ENCODE measurements at places on chromosomes 7 and 10. TPM values are rescaled to one million over a fixed set of nuclear protein-coding genes. Genes with fewer than 3 reads are reported as not detected.

DNA sequence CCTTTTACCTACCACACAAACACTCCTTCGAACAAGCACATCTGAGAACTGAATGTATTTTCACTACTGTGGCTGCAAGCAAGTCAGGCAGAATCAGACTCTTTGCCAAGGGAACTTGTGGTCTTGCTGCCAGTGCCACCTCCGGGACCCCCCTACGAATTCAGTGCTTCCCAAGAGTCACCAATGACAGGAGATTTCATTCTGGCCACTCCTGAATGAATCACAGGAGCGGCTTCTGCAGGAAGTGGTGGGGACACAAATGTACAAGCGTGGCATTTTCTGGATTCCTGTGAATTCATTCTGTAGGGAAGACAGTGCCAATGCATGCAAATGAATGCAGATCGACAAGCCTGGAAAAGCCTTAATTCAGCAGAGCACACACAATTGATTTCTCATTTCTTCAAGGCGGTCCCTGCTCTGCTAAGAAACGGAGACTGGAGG, 161.2 kb downstream of the CAMK1D start:
- peaks cover 45% of the 10 kb centered on the region for H3K27me3 ChIP-seq
- H3K27ac ChIP-seq: no peak overlapping the region
- H3K4me1 ChIP-seq: no peaks in the 10 kb centered on the region
- H3K4me3 ChIP-seq: no peak overlapping the region

DNA sequence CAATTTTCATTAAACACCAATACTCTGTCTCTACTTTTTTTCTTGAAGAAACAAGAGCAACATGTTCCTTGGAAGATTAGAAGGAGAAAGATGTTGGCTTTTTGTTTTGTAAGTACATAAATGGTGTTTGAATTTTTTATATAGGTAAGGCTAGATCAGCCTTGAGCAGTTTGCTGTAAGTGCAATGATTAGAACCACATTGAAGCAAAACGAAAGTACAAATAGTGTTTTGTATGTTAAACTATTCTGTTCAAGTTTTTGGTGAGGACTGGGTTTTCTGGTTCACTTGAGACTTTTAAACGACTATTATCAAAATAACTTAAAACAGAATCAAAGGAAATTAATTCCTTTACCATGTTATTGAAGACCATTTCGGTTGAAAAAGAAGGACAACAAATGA, 162.9 kb upstream of the NRP1 start:
- no peak overlapping the region for H3K4me3 ChIP-seq
- H3K36me3 ChIP-seq: no peaks in the 10 kb centered on the region
- no peak for DNase-seq
- H3K4me1 ChIP-seq: no peaks in the 10 kb centered on the region

DNA sequence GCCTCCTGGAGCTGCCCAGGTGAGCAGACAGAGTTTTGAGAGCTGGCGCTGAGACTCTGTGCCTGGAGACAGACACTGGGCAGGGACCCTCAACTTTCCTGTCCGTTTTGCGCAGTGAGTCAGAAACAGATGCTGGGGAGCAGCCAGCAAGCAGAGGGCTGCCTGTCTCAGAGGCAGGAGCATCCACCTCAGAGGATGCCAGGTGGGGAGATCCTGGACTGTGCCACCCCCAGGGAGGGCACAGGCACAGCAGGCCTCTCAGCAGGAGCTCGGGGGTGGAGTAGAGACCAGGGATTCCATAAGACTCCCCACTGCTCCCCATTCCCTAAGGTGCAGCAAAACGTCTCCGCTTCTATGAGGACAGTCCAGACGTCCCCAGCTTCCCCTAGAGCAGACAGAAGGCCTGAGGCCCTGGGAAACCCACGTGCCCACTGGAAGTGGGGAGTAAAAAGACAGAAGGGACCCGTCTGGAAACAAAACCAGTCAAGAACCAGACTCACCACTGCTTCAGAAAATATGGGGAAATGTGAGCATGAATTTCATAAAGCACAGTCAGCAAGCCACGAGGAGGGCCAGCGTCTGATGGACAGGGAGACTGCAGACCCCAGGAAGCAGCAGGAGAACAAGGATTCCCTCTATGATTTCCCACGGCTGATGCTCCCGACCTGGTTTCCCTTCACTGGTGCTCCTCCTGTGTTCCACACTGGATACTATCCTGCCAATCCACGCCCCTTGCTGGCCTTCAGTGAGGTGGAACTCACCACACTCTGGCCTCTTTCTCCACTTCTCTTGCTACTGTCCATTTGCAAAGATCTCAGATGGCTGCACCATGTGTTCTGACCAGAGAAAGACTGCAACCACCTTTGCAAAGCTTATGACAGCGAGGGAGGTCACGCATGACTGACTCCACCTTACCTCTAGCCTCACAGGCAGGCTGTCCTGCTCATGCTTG, 151.3 kb upstream of the FAM20C start:
- no peaks in the 10 kb centered on the region for H3K36me3 ChIP-seq
- H3K27ac ChIP-seq: no peak overlapping the region
- H3K4me3 ChIP-seq: no peak overlapping the region
- no peaks in the 10 kb centered on the region for H3K4me1 ChIP-seq
- DNase-seq: no peak
- H3K27me3 ChIP-seq: peaks cover 46% of the 10 kb centered on the region

- H3K4me1 ChIP-seq: no peaks in the 10 kb centered on the region
- peaks cover 41% of the 10 kb centered on the region for H3K27me3 ChIP-seq
- H3K27ac ChIP-seq: no peak overlapping the region
- DNase-seq: no peak
Observed at GRCh38 chr10:14600065-14600464, 174.6 kb downstream of the FAM107B start.

GRCh38 chr10:71816936-71817618, 34.0 kb downstream of the PSAP start:
- no peak for DNase-seq
- no peak overlapping the region for H3K27ac ChIP-seq
- H3K27me3 ChIP-seq: no peaks in the 10 kb centered on the region

GRCh38 chr7:155003092-155003375, at the start of gene PAXIP1:
Gene PAXIP1, minus strand, starts transcription at chr7:155003124. Its CDS starts 195 bp downstream, at chr7:155002929.
- no peaks in the 10 kb centered on the region for H3K27me3 ChIP-seq
- peaks cover 19% of the 10 kb centered on the region for H3K4me1 ChIP-seq
- H3K4me3 ChIP-seq: peak within 1 kb of the TSS; percentile 84
- peaks cover 44% of the 10 kb centered on the region for H3K36me3 ChIP-seq
- DNase-seq: peak; percentile 91

DNA sequence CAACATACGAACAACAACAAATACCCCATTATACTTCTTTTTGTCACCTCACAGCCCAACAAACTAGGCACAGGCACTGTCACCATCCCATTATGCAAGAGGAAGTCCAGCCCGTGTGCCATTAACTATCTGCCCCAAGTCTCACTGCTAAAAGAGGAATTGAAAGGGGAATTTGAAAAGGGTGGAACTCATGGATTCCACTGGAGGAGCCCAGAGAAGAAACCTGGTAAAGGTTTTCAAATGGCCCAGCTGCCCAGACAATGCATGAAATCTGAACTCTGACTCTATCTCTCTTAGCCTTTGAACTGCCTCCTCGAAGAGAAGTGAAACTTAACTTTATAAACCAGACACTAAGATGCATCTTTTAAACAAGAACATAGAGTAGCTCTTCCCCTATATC, 130.0 kb downstream of the PLXNA4 start:
- no peak overlapping the region for H3K27ac ChIP-seq
- peaks cover 13% of the 10 kb centered on the region for H3K27me3 ChIP-seq
- H3K4me1 ChIP-seq: no peaks in the 10 kb centered on the region
- no peak overlapping the region for H3K4me3 ChIP-seq
- no peak for DNase-seq

- H3K4me1 ChIP-seq: no peaks in the 10 kb centered on the region
- H3K27ac ChIP-seq: no peak overlapping the region
- DNase-seq: no peak
Observed at GRCh38 chr7:45173596-45174327, 16.2 kb downstream of the RAMP3 start.

- H3K27me3 ChIP-seq: peaks cover 3% of the 10 kb centered on the region
- no peak overlapping the region for H3K4me3 ChIP-seq
- no peak overlapping the region for H3K27ac ChIP-seq
- H3K4me1 ChIP-seq: no peaks in the 10 kb centered on the region
- no peak for DNase-seq
- no peaks in the 10 kb centered on the region for H3K36me3 ChIP-seq
Observed at GRCh38 chr10:33129996-33130386, 172.0 kb upstream of the ITGB1 start.

DNA sequence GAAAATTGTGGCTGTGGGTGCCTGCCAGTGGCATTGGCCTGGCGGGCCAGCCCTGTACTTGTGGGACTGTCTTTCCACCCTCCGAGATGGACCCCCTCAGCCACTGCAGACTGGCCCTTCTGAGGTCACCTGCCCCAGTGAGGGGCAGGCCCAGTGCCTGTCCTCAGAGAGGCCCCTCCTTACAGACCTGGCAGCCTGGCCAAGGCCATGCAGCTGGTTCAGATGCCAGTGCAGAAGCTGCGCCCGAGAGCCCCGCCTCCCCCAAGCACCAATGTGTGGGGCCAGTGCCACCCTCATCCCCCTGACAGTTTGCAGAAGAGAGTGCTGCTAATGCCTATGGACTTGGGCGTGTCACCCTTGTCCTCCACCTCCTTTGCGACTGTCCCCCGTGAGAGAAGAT, 10.0 kb downstream of the ZNF316 start:
- no peaks in the 10 kb centered on the region for H3K27me3 ChIP-seq
- H3K4me3 ChIP-seq: no peak overlapping the region
- H3K27ac ChIP-seq: no peak overlapping the region
- peaks cover 95% of the 10 kb centered on the region for H3K36me3 ChIP-seq
- H3K4me1 ChIP-seq: peaks cover 12% of the 10 kb centered on the region

DNA sequence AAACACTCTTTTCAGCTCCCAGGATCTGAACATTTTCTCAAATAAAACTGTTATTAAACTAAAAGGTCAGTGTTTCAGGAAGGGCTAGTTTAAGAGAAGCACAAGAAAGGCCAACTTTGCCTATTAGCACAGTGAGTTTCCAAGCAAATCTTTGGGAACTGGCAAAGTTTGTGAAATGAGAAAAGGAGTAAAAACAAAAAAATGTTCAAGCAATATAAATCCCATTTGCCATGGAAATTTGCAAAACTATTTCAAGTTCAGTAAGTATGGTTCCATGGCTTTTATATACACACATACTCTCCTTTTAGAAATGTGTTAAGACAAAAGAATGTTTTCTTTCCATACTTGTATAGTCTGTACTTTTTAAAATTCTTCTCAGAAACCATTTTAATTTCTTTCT, 51.5 kb downstream of the CHCHD3 start:
- H3K36me3 ChIP-seq: peaks cover 5% of the 10 kb centered on the region
- no peak for DNase-seq
- no peak overlapping the region for H3K4me3 ChIP-seq

- no peaks in the 10 kb centered on the region for H3K36me3 ChIP-seq
- H3K27ac ChIP-seq: no peak overlapping the region
- no peaks in the 10 kb centered on the region for H3K4me1 ChIP-seq
Observed at GRCh38 chr10:120260456-120260855, 196.6 kb upstream of the PLPP4 start.

- no peak overlapping the region for H3K27ac ChIP-seq
- no peaks in the 10 kb centered on the region for H3K36me3 ChIP-seq
- no peak overlapping the region for H3K4me3 ChIP-seq
- no peak for DNase-seq
- peaks cover 13% of the 10 kb centered on the region for H3K4me1 ChIP-seq
Observed at GRCh38 chr10:110563132-110563531, 4.4 kb upstream of the SMC3 start.

DNA sequence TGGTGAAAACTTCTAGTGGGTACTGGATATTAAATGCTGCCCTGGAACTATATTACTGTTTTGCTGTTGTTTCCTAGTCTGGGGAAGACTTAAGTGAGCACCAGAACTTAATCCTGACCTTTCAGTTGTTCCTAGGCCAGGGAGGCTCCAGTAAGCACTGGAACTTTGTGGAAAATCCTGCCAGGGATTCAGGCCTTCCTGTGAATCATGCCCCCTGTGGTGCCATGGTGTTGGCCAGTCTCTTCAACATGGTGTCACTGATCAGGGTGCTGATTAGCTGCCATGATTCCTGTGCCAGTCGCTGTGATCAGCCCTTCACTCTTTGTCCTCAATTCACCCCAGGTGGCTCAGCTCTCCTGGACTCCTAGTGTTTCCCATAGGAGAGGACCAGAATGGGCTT, 8.5 kb upstream of the AOAH start:
- H3K27me3 ChIP-seq: no peaks in the 10 kb centered on the region
- no peak for DNase-seq
- H3K36me3 ChIP-seq: no peaks in the 10 kb centered on the region

GRCh38 chr10:22712956-22713852, 1.2 kb downstream of the PIP4K2A start:
- peaks cover 19% of the 10 kb centered on the region for H3K4me1 ChIP-seq
- H3K27ac ChIP-seq: peak overlapping the region; percentile 93
- DNase-seq: peak; percentile 51
- peak overlapping the region; percentile 85 for H3K4me3 ChIP-seq
- no peaks in the 10 kb centered on the region for H3K27me3 ChIP-seq

The ELMO1 gene
- polyA plus RNA-seq: 6.8 TPM

The CDC123 gene
- 145 TPM for polyA plus RNA-seq

The ANXA8 gene
- polyA plus RNA-seq: not detected

The EDRF1 gene
- polyA plus RNA-seq: 24.0 TPM

The TMEM229A gene
- polyA plus RNA-seq: not detected

The COL26A1 gene
- polyA plus RNA-seq: not detected
